Endodermal cell (in vitro differentiated cells): ENCODE measurements at places on chromosomes 1 and 21. TPM values are rescaled to one million over a fixed set of nuclear protein-coding genes. Genes with fewer than 3 reads are reported as not detected.

DNA sequence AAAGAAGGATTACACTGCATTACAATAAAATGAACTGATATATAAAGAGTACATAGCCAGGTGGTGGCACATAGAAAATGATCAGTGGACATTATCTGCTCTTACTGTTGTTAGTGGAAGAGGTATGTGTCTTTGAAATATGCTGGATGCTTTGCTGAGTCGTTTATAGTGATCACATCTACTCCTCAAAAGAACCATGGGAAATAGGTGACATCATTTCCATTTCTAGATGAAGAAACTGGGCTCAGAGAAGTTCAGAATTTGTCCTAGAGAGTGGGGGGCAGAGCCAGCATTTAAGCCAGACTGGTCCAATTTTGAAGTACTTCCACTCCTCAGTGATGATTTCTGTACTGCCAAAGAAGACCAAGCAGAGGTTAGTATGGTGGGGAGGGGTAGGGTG is 34.0 kb upstream of the BACH1 start:
- no peak for DNase-seq

GRCh38 chr1:205465392-205465791 is 9.5 kb upstream of the BLACAT1 start:
- DNase-seq: no peak

GRCh38 chr1:39754026-39754570 is 15.4 kb downstream of the PPIE start:
- DNase-seq: no peak

DNA sequence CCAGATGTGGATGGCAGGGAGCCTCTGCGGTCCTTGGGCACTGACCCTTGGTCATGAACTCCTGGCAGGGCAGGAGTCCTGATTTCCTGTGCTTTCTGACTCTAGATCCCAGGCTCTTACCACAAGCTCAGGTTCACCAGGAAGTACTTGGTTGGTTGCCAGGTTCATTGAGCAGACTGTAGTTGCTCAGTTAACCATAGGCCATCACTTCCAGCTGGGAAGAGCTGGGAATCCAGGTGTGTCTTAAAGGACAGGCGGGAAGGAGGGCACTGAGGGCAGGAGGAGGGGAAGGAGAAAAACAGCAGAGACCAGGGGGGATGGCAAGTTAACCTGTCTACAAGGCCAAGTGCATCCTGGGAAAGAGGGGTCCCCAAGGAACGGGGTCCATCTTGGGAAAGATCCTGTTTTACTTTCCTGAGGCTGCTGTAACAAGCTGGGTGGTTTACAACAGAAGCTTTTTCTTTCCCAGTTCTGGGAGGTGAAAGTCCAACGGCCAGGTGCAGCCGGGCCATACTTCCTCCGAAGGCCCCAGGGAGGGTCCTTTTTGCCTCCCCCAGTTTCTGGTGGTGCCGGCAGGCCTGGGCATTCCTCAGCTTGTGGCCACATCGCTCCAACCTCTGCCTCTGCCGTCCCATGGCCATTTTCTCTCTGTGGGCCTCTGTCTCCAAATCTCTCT is 11.6 kb downstream of the KCNAB2 start:
- no peak for DNase-seq

DNA sequence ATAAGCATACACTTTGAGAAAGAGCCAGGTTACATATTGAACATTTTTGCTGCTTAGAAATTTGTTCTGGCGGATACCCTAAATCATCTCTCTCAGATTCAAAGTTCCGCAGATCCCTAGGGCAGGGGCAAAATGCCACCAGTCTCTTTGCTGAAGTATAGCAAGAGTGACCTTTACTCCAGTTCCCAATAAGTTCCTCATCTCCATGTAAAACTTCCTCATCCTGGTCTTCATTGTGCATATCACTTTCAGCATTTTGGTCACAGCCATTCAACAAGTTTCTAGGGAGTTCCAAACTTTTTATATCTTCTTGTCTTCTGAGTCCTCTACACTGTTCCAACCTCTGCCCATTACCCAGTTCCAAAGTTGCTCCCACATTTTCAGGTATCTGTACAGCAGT is 23.3 kb upstream of the LYPD8 start:
- no peak for DNase-seq

- DNase-seq: no peak
Observed at GRCh38 chr1:71823708-71824305, 458.5 kb downstream of the NEGR1 start.

Gene MAN1C1
- total RNA-seq: 2.2 to 2.8 TPM (median 2.7 TPM) in 3 replicates

Gene LAD1
- total RNA-seq: 13.5 and 14.3 TPM in 2 replicates

Gene OR2L13
- total RNA-seq: not detected in 3 replicates

Gene CRYAA
- total RNA-seq: not detected in 2 replicates
